ENCODE measurements at places on chromosomes 3 and 15.

GRCh38 chr3:106086636-106087035 lies 217.8 kb upstream of the CBLB start:
- no peak for DNase-seq

DNA sequence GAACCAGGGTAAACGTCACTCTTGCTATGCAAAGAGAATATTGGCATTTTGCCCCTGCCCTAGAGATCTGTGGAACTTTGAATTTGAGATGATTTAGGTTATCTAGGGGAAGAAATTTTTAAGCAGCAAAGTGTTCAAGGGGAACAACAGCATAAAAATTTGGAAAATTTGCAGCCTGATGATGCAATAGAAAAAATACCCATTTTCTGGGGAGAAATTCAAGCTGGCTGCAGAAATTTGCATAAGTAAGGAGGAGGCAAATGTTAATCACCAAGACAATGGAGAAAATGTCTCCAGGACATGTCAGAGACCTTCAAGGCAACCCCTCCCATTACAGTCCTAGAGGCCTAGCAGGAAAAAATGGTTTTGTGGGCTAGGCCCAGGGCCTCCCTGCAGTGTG lies 4.4 kb upstream of the RPL32 start:
- DNase-seq: no peak

DNA sequence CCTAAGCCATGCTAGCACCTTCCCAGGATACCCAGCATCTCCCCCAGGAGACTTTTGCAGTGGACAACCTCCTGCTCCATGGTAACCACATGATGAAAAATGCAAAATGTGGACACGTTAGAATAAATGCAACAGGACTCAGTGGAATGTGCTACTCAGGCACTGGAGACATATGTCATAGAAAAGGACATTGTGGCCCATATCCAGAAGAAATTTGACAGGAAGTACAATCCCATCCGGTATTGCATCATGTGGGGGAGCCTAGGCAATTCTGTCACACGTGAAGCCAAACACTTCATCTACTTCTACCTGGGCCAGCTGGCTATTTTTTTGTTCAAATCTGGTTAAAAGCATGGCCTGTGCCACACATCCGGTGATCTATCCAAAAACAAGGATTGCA lies 227.2 kb upstream of the GPR149 start:
- DNase-seq: no peak

DNA sequence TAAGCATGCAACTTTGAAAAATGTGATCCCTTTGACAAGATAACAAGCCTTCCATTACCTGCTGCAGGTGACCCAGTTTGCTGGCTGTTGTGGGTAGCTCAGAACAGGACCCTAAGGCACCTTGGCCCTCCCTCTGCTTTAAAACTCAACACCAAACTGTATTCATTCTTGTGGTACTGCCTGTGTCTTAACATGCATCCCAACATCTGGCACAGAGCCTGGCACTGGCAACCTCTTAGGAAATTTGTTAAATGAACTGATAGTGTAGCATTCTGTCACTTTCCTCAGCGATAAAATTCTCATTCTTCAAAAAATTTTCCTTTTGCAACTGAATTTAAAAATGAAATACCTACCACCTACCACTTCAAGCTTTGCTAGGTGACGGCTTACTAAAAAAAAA lies 287.3 kb upstream of the ADAMTS9 start:
- no peak for DNase-seq

GRCh38 chr3:184771301-184772127 lies 40.5 kb upstream of the VPS8 start:
- no peak for DNase-seq

Measured in T-helper 2 cell (primary cell).